Omental fat pad (tissue), 4 donors: ENCODE measurements at places on chromosomes 4 and X. TPM values are rescaled to one million over a fixed set of nuclear protein-coding genes. Genes with fewer than 3 reads are reported as not detected.

Gene ENAM
- total RNA-seq, result not detected

Gene ASMT
- not detected for total RNA-seq

Gene GAGE12E
- total RNA-seq, result not detected

Gene TLR8
- 10.9 TPM for total RNA-seq

Gene FAM9C
- total RNA-seq, result not detected

Gene SPATA4
- total RNA-seq, result not detected

Gene IL3RA
- 10.6 TPM for total RNA-seq

Gene CSN1S1
- not detected for total RNA-seq

Gene SPACA5
- total RNA-seq, result not detected
